ENCODE measurements at places on chromosomes 5 and 9. TPM values are rescaled to one million over a fixed set of nuclear protein-coding genes. Genes with fewer than 3 reads are reported as not detected.

The SPIN1 gene
- 55.4 TPM for total RNA-seq

- H3K4me1 ChIP-seq, result peaks cover 7% of the 10 kb centered on the region
- no peak overlapping the region for H3K27ac ChIP-seq
- no peaks in the 10 kb centered on the region for H3K36me3 ChIP-seq
- no peak for DNase-seq
These were observed 35.0 kb downstream of the GLRA1 start for GRCh38 chr5:151889614-151890013.

DNA sequence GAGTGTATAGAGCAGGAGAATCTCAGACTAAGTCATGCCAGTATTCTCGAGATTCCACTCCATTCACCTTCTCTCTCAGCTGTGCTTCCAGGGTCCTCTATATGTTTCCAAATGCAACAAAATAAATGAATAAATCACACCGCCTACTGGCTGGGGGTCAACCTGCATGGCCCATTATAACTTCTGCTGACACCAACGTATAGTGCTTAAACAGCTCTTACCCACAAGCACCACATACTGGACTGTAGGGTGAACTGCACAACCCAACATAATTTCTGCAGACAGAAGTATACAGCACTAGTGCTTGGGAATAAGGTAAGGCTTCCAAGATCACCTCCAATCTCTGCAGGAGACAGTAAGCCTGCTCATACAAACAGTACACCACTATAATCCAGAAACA, 33.1 kb upstream of the HTR4 start:
- no peak overlapping the region for H3K4me3 ChIP-seq
- H3K4me1 ChIP-seq, result no peaks in the 10 kb centered on the region
- DNase-seq, result no peak

The FSTL4 gene
- not detected for total RNA-seq

DNA sequence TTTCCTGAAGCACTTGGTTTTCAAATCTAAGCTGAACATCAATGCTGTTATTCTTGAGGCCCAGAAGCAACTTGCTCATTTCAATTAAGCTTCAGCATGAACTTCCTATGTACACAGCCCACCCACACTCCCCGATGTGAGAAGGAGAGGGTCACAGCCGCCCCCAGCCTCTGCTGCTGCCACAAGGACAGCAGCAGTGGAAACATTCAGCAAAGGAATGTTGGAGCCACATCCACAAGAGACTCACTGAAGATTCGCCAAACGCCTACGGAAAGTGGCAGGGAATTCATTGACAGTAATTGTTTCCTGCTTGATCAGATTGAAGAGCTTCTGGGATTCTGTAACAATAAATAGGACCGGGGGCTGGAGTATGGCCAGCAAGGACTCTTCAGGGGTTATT, 2.9 kb downstream of the TGFBI start:
- no peaks in the 10 kb centered on the region for H3K27me3 ChIP-seq
- no peak overlapping the region for H3K4me3 ChIP-seq
- H3K36me3 ChIP-seq, result peaks cover 6% of the 10 kb centered on the region
- peaks cover 62% of the 10 kb centered on the region for H3K4me1 ChIP-seq

The PCDH12 gene
- 7.6 TPM for total RNA-seq

DNA sequence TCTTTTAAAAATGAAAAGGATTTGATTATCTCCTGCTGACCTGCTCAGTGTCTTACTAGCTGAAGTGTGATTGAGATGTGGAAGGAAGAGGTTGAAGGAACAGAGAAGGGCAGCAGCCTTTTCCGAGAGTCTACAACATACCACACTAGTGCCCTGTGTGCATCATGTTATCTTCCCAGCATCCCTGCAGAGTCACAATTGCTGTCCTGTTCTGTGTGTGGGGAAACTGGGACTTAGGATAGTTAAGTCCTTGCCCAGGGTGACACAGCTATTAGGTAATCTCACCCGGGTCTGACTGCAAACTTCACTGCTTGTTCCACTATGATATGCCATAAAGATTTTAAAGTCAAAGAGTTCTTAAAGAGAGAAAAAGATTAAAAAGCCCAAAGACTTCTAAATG, 55.8 kb downstream of the FAM78A start:
- H3K4me1 ChIP-seq, result peaks cover 4% of the 10 kb centered on the region
- H3K4me3 ChIP-seq, result no peak overlapping the region
- H3K27me3 ChIP-seq, result no peaks in the 10 kb centered on the region
- peaks cover 4% of the 10 kb centered on the region for H3K36me3 ChIP-seq
- no peak for DNase-seq

GRCh38 chr9:22976454-22976853, 529.8 kb downstream of the DMRTA1 start:
- H3K4me1 ChIP-seq, result no peaks in the 10 kb centered on the region
- no peak overlapping the region for H3K4me3 ChIP-seq
- no peaks in the 10 kb centered on the region for H3K27me3 ChIP-seq
- no peaks in the 10 kb centered on the region for H3K36me3 ChIP-seq

The TRIM36 gene
- total RNA-seq, result 0.55 TPM

DNA sequence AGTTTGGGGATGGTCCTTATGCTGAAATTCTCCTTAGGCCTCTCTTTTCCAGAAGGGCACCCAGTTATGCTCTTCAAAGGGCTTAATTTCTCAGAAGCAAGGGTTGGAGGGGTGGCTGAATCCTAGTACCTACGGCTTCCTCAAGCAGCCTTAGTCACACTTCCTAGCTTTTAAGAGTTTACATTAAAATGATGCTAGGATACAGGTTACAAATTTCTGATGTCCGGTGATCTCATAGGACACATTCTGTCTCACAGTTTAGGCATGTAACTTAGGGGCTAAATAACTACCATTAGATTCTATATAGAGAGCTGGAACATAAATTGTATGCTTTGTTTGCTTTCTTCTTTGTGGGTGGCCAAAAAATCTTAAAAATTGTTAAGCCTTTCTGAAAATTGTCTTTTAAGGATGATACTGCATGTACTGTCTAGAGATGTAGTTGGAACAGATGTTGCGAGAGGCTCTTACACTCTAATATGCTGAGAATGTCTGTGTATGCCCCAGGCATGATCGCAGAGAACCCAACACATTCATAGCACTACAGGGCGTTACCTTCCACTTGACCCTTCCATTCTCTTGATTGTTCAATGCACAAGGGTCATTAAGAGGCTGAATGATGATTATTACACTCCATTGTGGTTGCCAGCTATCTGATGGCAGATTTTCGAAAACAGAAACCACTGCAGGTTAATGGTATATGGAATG, 139.1 kb downstream of the TMEM38B start:
- no peak overlapping the region for H3K4me3 ChIP-seq
- no peak for DNase-seq
- no peak overlapping the region for H3K27ac ChIP-seq
- no peaks in the 10 kb centered on the region for H3K27me3 ChIP-seq

- H3K4me1 ChIP-seq, result no peaks in the 10 kb centered on the region
- H3K4me3 ChIP-seq, result no peak overlapping the region
- no peak for DNase-seq
- H3K27ac ChIP-seq, result no peak overlapping the region
These were observed 68.7 kb upstream of the TAF11L2 start for GRCh38 chr5:17429353-17429752.

DNA sequence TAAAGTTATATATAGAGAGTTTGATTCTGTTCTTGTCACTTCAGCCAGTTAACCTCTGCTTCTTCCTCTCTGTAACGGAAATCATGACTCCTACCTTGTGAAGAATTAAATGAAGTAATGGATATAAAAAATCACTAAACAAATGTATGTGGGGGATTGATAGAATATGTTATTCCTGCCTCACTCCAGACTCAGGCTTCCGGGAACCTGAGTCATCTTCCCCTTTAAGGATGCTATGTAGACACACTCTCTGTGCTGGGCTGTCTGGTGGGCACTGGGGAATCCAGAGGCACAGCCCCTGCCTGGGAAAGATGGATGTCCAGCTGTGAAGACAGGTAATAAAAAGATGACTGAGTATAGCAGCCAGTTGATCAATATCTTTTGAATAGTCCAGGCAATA, 77.4 kb downstream of the ZNF618 start:
- no peak overlapping the region for H3K27ac ChIP-seq
- DNase-seq, result no peak
- H3K4me3 ChIP-seq, result no peak overlapping the region
- H3K4me1 ChIP-seq, result no peaks in the 10 kb centered on the region
- H3K27me3 ChIP-seq, result no peaks in the 10 kb centered on the region
- H3K36me3 ChIP-seq, result no peaks in the 10 kb centered on the region

DNA sequence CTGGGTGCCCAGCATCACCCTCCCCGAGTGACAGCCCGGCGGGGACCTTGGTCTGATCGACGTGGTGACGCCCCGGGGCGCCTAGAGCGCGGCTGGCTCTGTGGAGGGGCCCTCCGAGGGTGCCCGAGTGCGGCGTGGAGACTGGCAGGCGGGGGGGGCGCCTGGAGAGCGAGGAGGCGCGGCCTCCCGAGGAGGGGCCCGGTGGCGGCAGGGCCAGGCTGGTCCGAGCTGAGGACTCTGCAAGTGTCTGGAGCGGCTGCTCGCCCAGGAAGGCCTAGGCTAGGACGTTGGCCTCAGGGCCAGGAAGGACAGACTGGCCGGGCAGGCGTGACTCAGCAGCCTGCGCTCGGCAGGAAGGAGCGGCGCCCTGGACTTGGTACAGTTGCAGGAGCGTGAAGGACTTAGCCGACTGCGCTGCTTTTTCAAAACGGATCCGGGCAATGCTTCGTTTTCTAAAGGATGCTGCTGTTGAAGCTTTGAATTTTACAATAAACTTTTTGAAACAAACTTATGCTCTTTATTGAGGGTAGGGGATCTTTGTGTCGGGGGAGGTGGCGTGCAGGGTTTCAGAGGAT, 1.3 kb downstream of the GADD45G start:
- H3K4me3 ChIP-seq, result peak overlapping the region; percentile 79
- peaks cover 20% of the 10 kb centered on the region for H3K36me3 ChIP-seq
- peak; percentile 91 for DNase-seq
- no peaks in the 10 kb centered on the region for H3K27me3 ChIP-seq
- peaks cover 41% of the 10 kb centered on the region for H3K4me1 ChIP-seq

The PCDHGA11 gene
- 4.5 TPM for total RNA-seq

- H3K4me3 ChIP-seq, result peak within 1 kb of the TSS; percentile 26
- H3K27me3 ChIP-seq, result peaks cover 18% of the 10 kb centered on the region
- H3K27ac ChIP-seq, result no peak within 1 kb of the TSS
- DNase-seq, result no peak
These were observed at the start of gene AHRR for GRCh38 chr5:321230-321725. TSS of gene AHRR (plus strand) at chr5:321714. CDS start at chr5:343903, 22,189 bp downstream.

- no peaks in the 10 kb centered on the region for H3K36me3 ChIP-seq
- H3K4me1 ChIP-seq, result no peaks in the 10 kb centered on the region
- no peaks in the 10 kb centered on the region for H3K27me3 ChIP-seq
- no peak overlapping the region for H3K4me3 ChIP-seq
- H3K27ac ChIP-seq, result no peak overlapping the region
- DNase-seq, result no peak
These were observed 250.7 kb downstream of the ANXA1 start for GRCh38 chr9:73402081-73403028.

The CSF1R gene
- total RNA-seq, result 11.2 TPM

DNA sequence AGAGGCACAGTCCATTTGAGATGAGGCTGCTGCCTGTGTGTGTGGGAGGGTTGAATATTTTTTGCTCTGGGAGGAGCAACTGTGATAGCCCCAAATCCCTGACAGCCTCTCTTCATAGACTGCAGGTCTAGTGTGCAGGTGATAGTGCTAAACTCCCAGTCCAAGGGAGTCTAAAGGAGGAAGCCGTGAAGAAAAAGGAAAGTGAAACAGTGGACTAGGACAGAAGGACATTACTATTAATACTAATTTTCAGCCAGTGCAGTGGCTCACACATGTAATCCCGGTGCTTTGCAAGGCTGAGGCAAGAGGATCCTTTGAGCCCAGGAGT, 295.0 kb downstream of the PDE4D start:
- no peaks in the 10 kb centered on the region for H3K4me1 ChIP-seq
- no peak overlapping the region for H3K27ac ChIP-seq
- H3K36me3 ChIP-seq, result no peaks in the 10 kb centered on the region

DNA sequence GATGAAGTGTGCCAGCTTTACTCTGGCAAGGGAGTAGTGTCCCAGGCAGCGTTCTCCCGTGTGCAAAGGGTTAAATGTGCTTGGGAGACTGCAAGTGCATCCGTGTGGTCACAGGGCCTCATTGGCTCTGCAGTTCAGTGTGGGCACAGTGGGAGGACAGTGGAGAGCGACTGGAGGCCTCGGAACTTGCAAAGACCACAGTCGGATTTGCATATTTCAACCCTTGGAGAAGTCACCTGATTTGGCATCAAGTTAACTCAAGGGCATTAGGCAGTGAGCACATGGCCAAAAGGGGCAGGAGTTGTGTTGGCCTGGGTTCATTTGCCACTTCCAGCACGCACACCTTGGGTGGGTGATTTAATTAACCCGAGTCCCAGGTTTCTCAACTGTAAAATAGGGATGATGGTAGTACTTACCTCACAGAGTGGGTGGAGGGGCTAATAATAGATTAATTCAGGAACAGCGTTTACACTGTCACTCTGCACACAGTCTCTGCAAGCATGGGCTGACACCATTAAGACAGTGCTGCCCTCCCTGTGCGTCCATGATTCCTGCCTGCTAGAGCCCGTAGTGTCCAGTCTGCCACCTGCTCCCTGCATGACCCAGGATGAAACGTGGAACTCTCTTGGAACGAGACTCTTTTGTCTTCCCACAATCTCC, 22.7 kb downstream of the JADE2 start:
- peaks cover 98% of the 10 kb centered on the region for H3K4me1 ChIP-seq
- peak overlapping the region; percentile 5 for H3K27ac ChIP-seq
- H3K27me3 ChIP-seq, result no peaks in the 10 kb centered on the region
- H3K36me3 ChIP-seq, result peaks cover 16% of the 10 kb centered on the region
- H3K4me3 ChIP-seq, result no peak overlapping the region

DNA sequence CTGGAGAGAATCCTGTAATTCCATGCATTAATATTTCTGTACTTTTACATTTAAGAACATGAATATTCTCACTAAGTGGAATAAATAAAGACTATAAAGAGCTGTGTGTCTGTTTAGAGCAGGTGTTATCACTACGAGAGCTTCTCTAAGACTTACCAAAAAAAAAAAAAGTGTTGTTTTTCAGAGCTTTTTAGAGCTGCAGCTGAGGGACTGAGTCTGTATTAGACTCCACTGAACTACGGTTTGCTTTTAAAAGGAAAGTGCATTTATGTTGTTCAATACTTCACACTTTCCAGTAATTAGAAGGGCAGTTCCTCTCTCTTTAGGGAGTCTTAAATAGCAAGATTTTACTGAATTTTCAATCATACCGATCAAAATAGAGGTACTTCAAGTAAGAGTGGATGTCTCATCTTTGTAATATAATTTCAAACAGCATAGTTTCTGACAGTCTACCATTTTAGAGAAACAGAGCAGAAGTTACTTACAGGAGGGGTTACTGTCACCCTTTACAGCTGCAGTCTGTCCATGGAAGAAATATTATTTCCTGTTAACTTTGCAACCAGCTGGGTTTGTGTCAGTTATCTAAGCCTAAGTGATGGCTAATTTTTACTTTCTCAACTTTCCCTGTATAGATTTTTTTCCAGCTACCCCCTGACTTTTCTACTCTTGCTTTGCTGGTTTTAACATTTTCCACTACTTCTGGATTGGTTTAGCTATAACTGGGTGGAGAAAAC, 2.4 kb downstream of the SYK start:
- no peak for DNase-seq
- peaks cover 20% of the 10 kb centered on the region for H3K27me3 ChIP-seq
- H3K4me3 ChIP-seq, result no peak overlapping the region
- no peak overlapping the region for H3K27ac ChIP-seq

The CMYA5 gene
- total RNA-seq, result 1,662 TPM

The CDX1 gene
- not detected for total RNA-seq

- H3K27ac ChIP-seq, result no peak overlapping the region
- no peak for DNase-seq
- H3K4me1 ChIP-seq, result no peaks in the 10 kb centered on the region
- H3K4me3 ChIP-seq, result no peak overlapping the region
- H3K36me3 ChIP-seq, result no peaks in the 10 kb centered on the region
These were observed 119.9 kb downstream of the CEMIP2 start for GRCh38 chr9:71648453-71648852.
